MG63 (cell line): ENCODE measurements at places on chromosomes 11 and 22. TPM values are rescaled to one million over a fixed set of nuclear protein-coding genes. Genes with fewer than 3 reads are reported as not detected.

- peak; percentile 72 for DNase-seq
Observed at GRCh38 chr11:126993599-126993998, 7.0 kb downstream of the KIRREL3 start.

DNA sequence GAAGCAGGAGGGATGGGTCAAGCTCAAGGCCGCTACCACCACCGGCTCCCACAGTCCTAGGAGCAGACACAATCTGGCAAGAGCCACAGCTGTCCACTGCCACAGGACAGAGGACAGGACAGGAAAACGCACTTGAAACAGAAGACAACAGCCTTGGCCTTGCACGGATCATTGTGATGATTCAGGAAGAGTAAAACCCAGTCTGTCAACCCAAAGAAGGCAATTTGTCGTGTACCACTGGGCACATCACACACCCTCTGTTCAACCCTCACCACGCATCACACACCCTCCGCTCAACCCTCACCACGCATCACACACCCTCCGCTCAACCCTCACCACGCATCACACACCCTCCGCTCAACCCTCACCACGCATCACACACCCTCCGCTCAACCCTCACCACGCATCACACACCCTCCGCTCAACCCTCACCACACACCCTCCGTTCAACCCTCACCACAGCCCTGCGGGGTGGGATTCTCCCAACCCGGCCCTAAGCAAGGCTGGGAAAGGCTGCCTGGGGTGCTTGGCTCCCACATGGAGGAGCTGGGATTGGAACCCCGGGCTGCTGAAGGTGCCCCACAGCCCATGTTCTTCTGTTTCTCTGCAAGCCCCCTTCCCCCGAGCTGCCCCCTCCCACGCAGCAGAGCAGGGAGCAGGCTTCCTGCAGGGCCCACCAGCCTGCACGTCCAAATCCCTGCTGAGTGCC lies 11.3 kb upstream of the CDC42BPG start:
- no peak for DNase-seq

DNA sequence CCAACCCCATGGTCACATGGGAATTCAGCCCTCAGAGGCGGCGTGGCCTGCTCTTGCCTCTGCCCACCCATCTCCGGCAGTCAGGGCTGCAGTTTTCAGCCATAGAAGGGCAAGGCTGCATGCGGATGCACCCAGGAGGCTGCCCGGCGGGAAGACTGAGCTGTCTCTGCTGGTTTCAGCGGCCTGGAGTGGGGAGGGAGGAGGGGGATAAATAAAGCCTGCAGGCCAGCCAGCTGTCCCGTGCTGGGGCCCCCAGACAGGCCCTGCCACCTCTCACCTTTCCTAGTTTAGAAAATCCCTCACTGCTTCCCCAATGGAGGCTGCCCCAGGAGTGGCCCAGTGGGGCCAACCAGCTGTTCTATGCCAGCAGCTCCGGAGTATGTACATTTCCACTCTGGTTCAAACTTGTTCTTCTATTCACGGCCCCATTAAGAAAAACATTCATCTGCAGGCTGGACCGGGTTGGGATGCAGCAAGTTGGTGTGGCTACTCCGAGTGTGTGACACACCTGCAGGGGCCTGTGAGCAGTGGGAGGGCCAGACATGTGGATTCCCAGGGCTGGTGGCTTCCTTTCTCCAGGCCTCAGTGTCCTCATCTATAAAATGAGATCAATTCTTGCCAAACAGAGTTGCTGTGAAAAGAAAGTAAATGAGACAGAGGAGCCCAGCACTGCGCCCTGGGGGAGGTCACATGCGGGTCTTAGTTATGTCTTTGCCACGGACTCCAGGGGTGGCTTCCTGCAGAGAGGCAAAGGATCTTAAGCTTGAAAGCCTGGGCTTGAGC lies 5.0 kb downstream of the MICALL1 start:
- no peak for DNase-seq

FAM181B gene
- not detected in 2 replicates for total RNA-seq
